ENCODE measurements at places on chromosomes 12 and 14.

DNA sequence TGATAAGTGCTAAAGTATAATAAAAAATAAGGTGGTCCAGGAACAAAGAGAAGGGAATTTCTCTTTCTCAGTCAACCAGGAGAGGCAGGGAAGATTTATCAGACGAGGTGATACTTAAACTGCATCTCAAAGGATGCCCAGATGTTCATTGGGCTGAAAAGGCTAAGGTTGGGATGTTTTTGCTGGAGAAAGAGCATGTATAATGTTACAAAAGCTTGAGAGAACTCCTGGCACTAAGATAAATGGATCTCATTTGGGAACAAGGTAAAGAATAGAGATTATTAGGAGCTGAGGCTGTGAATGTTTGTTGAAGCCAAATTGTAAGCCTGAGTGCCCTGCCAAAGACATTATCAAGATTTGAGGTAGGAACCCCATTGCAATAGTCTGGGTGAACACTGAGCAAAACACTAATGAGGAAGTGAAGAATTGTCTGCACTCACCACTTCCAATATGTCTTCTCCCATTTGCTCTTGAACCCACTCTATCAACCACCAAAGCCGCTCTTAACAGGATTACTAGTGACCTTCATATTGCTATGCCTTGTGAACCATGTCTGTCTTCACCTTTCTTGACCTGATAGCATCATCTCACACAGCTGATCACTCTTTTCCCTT, 149.0 kb upstream of the ARID2 start:
- DNase-seq, result no peak

DNA sequence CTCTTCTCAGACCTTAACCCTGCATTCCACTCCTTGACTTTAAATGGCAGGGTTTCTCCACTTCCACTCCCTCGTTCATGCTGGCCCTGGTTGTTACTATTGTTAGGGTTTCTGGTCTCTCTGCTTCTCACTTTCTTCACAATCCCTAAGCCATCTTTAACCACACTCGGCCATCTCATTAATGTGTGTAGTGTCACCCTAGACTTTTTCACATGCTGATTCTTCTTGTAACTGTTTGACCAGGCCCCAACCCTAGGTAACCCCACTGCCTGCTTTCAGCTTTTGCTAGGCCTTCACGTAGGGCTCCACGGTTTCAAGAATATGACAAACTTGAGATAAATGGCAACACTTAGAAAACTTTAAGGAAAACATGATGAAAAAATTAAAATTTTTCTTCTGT, 195.1 kb downstream of the IPO8 start:
- no peak for DNase-seq

DNA sequence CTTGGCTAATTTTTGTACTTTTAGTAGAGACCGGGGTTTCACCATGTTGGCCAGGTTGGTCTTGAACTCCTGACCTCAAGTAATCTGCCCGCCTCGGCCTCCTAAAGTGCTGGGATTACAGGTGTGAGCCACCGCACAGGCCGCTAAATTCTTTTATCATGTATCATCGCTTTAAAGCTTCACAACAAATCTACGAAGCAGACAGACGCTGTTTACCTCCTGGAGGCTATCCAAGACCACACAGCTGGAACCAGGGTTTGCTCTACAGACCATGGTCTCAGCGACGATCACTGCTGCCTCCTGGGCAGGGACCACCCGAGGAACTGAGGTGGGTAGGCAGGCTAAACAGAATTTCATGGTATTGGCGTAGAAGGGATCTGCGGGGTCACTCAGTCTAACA, 27.2 kb downstream of the KRT80 start:
- no peak for DNase-seq

DNA sequence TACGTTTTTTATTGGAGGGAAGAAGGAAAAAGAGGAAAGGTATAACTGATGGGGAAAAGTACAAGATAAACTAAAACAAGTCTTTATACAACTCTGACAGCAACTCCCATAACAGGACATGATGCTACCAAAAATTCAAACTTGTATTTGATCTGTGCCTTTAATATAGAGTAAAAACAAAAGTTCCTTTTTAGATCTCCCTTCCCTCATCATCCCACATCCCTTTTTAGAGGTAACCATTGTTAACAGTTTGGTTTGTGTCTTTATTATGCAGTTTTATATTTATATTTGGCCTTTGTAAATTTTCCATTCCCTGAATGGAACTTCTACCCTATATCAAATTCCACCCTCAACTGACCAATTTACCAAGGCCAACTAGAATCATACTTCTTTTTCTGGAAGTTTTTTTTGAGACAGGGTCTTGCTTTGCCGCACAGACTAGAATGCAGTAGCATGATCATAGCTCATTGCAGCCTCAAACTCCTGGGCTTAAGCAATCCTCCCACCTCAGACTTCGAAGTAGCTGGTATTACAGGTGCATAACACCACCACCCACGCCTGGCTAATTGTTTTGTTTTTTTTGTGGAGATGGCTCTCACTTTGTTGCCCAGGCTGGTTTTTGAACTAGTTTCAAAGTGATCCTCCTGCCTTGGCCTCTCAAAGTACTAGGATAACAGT, 36.9 kb downstream of the RAB21 start:
- DNase-seq, result no peak

GRCh38 chr12:112381883-112382796, at the start of gene HECTD4:
TSS of gene HECTD4 (minus strand) at chr12:112382431. CDS start at chr12:112382128, 303 bp downstream.
- DNase-seq, result peak; percentile 91

GRCh38 chr14:22555384-22556011, 33.5 kb downstream of the DAD1 start:
- peak; percentile 79 for DNase-seq

- no peak for DNase-seq
Observed at GRCh38 chr14:23013054-23013748, 3.3 kb upstream of the C14orf93 start.
